ENCODE measurements at places on chromosomes 1 and 21.
A peak's percentile ranks its signal among the peaks of the same experiment; 100 is the strongest.

- DNase-seq: no peak
Measured at GRCh38 chr1:103074224-103074623, 34.1 kb downstream of the COL11A1 start.

- DNase-seq: no peak
Measured at GRCh38 chr1:97123717-97124431, 402.3 kb downstream of the PTBP2 start.

DNA sequence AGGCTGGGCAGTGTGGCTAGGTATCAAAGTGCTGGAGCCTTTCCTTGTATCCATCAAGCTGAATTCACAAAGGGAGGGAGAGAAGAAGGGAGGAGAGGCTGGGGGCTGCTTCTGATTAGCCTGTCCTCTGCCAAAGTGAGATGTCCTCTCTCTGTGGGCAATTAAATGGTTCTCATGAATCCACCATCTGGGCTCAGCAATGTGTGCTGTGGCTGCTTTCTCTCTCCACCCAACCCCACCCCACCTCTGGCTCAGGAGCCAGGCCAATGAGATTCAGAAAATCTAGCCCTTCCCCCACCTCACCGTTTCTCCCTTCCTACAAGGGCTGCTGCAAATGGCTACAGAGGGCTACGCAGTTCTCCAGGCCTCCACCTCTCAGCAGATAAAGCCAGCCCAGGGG is 154.6 kb downstream of the TENT5C start:
- peak; percentile 15 for DNase-seq

DNA sequence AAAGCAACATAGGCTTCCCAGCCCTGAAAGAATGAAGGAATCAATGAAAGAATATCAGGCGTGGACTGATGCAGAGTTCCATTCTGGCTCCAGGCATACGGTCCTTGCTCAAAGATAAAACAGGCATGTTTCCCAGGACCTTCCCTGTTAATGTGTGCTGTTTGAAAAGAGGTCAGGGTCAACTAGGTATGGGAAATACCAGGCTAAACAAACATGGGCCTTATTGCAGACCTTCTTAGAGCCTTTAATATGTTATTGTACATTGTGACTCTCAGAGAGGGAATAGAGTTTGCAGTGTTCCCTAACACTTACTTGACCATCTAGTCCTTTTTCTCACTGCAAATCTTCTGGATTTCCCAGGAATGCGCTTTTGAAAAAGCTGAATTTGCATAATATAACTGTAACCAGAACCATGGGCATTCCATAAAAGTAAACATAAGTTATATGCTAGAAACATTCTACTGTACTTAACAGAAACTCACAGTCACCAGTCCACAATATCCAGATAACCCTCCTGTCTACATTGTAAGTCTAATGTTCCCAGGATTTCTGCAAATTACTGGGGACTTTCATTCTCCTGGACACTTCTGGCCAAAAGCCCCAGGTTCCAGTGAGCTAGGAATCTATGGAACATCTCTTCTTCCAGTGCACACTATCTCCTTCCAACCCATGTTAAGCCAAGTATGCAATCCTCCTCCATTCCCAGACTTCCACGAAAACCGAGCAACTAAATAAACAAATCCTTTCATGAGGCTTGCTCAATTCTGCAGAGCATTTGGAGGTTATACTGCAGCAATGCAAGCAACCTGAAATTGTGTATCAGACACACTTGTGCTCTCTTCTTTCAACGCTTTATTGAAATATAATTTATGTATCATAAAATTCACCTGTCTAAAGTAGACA is 486.6 kb downstream of the SETD4 start:
- DNase-seq: no peak

DNA sequence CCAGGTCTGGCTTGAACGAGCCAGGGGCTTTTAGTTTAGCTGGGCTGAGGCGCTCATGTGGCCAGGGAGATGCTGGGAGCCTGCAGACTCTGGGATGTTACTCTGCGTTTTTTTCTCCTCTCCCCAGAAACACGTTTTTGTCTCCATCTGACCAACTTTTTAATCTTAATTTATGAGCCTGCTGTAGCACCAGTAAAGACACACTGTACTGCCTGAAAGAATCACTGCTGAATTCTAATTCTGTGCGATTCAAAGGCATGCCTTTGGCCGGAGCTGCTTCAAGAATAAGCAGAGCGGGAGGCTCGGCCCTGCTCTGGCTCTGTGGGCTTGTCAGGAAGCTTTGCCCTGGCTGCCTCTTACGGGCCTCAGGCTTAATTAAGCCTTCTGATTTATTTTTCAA is 129.5 kb downstream of the CAMTA1 start:
- no peak for DNase-seq

DNA sequence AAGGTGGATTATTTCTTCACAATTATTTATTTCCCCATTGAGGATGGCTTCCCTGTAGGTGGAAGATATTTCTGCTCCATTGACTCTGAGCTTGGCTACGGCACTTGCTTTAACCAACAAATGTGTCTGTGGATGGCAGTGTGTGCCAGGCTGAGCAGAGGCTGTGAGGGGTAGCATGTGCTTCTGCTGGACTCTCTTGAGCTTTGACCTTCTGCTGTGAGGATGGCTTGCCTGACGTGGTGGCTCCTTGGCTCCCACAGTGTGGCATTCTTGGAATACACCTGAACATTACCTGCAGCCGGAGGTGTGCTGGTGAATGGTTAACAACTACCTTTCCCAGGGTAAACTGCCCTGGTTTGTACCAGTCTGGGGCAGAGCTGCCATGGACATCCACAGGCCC is 46.8 kb downstream of the WDR3 start:
- no peak for DNase-seq

DNA sequence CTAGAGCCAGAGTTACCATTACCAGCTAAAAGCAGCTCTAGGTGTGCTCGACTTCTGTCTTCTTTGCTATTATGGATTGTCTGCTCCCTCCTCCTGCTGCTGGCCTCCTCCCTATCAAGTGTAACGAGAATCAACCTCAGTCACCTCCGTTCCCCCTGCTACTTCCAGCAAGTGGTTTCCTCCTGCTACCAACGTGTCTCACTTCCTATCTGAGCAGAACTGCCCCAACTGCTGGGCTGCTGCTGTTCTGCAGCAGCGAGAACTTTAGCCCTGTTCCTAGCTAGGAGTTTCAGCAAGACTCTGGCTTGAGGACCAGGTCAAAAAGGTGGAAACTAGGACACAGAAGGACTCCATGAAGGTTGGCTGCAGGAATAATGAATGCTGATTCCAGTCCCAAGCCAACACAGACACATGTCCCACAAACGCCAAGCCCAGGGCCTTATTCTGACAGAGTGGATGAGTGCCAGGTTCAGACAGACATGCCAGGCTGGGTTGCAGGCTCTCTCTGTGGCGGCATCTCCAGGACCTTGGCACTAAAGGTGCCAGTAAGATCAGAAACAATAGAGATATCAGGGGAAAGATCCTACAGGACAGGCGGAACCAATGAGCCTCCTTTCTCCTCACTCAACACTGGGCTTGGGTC is 46.9 kb downstream of the CD34 start:
- no peak for DNase-seq

GRCh38 chr1:153397924-153398651 is 7.2 kb upstream of the S100A8 start:
- no peak for DNase-seq

DNA sequence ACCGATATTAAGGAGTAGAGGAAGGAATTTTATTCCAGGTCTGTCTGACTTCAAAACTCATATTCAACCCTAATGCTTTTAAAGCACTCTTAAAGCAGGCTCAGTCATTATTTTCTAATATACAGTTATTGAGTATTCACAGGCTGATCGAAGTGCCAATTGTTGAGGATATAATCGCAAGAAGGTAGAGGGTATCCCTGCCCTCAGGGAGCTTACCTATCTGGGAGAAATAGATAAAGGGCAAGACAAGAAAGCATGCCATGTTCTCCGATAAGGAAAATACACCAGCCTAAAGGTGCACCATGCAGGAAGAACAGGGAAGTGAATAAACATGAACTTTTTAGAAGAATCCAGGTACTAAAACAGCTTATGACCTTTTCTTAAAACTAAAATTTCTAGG is 361.2 kb downstream of the SMYD3 start:
- no peak for DNase-seq

DNA sequence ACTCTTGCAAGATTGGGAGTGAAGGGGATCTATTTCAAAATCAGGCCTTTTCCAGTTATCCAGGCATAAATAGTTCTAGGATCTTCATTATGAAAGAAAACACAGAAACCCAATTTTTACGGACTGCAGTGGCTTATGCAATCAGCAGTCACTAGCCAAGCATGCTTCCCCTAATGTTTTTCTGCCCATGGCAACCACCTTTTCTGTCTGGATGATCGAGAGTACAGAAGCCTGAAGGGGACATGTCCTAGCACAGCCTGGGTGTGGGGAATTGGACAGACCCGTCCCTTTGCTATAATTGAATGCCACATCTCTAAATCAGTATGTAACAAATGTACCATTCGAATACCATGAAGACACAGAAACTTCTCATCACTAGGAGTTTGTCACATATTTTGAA is 29.8 kb upstream of the NCAM2 start:
- peak; percentile 83 for DNase-seq
